GM03348 (cell line): ENCODE measurements at places on chromosomes 4 and X.

DNA sequence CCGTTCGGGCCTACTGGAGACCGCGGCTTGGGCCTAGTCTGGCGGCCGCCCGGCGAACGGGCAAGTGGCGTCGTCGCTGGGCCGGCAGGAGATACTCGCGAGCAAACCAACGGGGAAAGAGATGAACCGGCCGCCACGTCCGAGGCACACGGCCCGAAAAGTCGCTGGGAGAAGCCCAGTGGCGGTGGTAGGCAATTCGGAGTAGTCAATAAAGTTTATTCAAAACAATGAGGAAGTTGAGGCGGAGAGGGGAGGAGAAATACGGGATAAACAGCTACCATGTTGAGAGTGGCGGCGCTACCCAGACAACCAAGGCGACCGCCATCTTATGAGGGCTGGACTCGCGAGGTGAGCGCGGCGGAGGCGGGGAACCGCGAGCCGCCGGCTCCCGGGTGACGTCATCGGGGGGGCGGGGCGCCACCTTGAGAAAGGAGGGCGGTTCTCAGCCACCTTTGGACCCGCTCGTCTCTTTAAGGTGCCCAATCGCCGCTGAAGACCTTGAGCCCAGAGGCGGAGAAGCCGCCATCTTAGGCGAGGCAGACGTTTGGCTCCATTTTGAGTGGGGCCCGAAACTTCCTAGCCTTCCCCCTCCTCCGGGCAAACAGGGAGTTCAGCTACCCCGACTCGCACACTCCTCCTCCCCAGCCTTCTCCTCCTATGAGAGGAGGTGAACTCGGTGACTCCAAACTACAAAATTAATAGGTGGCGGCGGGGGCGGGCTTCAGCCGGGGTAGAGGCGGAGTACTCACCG lies at the start of gene PHF8:
TSS of gene PHF8 (minus strand) at position 348 of the 751 bp plus-strand sequence. CDS start 1,745 bp downstream, outside the sequence.
- peak; percentile 92 for DNase-seq

DNA sequence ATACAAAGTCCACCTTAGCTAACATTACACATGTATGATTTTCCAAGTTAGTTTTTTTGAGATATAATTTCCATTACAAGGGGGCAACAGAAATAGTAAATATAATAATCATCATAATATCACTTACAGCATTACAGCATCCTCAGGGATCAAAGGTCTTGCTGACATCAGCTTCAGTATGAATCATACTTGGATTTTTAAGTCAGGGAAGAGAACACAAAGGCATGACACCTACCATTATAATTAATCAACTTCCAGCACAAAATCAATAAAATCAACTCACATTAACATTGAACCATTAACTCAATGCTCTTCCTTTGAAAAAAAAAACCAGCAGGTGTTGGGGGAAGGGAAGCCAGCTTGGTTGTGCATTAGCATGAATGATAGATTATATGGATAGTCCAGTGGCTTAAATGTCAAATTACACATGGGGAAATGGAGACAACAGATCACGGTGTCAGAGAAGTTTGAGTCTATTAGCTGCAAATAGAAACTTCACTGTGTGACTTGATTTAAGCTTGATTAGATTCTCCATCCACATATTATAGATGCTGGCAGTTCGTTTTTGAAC lies 66.9 kb upstream of the CAPN6 start:
- DNase-seq: no peak

DNA sequence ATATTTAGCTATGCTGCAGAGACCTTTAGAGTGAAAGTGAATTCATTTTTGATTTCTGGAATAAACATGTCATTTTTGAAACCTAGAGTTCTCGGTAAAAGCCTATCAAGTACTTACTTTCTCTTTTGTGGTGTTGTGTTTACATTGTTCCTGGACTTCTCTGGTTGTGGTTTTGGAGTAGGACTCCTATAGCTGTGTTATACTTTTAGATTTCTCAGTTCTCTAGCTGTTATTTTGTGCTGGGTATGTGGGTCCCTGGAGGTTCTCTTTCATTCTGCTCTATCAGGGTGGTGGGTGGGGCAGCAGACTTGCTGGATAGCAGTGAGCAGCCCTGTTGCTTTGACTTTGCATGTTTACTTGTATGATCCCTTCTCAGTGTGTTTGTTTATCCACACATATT lies 25.6 kb upstream of the MSMO1 start:
- DNase-seq: peak; percentile 37

DNA sequence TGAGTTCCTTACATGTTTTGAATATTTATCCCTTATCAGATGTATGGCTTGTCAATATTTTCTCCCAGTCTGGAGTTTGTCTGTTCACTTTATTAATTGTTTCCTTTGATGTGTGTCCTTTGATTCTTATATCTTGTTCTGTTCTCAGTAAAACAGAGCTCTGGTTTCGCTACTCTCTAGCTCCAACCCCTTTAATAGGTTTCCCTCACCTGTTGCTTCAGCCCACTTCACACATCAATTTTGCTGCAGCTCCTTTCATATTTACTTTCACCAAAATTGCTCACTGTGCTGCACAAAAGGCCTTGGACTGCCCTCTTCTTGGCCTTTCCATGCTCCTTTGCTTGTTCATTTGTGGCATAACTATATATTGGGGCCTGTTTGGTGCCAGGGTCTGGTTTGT lies 85.1 kb downstream of the CFAP299 start:
- DNase-seq: no peak

GRCh38 chr4:100450449-100450848 lies 67.4 kb downstream of the EMCN start:
- DNase-seq: no peak

GRCh38 chr4:22487328-22487727 lies 28.5 kb downstream of the ADGRA3 start:
- no peak for DNase-seq

DNA sequence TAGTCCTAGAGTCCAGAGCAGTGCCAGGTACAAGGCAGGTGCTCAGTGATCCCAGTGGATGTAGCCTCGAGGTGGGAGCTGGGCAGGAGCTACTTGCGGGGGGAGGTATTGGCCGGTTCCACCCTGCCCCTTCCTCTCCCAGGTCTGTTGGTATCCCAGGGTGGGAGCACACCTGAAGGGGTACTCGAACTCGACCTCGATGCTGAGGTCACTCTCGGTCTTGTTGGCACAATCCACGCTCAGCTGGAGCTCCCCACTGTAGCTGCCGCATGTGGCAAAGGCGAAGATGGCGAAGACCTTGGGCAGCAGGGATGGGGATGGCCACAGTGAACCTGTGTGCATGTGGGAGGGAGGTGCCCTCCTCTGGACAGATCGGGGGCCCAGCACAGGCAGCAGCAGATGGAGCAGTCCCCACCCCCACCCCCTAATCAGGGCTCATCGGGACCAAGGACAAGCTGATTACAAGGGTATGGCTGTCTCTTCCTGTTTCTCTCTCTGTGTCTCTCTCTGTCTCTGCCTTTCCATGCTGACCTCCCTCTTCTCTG lies 2.4 kb downstream of the SYP start:
- DNase-seq: no peak

- DNase-seq: no peak
Measured at GRCh38 chr4:16224264-16225166, 1.8 kb downstream of the TAPT1 start.

GRCh38 chr4:16668488-16668887 lies 230.0 kb downstream of the LDB2 start:
- no peak for DNase-seq

GRCh38 chrX:55006827-55007621 lies 6.9 kb downstream of the APEX2 start:
- DNase-seq: no peak

DNA sequence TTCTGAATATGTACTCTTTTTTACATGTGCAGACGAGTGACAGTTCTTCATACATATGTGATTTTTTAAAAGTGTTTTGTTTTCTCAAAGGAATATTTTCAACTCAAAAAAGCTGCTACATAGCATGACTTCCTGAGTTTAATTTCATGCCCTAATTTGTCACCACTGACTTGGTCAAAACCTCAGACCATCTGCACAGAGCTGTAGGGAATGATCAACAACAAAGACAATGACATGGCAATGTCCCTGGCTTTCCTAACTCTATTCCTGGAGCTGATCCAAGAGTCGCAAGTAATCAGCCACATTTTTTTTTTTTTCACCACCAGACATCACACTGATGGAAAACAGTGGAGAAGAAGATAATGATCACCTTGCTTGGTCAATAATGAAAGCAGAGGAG lies 97.7 kb downstream of the TMA16 start:
- no peak for DNase-seq

GRCh38 chr4:125681240-125681639 lies 366.5 kb downstream of the FAT4 start:
- DNase-seq: no peak

DNA sequence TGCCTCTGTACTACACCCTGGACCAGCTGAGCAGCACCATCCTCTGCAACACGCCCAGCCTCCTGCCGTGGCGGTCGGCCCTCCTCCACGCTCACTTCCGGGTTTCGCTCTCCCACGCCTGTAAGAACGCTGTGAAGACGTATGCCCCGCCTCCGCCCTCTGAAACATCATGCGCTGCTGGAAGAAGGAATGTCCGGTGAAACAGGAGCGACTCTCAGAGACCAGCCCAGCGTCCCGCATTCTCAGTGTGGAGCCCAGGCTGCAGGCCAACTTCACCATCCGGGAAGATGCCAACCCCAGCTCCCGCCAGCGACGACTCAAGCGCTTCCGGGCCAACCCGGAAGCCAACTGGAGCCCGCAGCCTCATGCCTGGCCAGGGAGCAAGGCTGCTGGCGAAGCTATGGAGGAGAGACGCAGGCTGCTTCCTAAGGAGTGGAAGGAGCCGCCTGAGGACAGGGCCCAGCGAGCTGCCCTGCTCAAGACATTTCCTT lies 186.1 kb upstream of the SLITRK2 start:
- DNase-seq: no peak
